Stimulated activated CD8-positive, alpha-beta memory T cell treated with anti-CD3 and anti-CD28 coated beads, Interleukin-7, amount 100 ng/mL, for 1 hour (primary cell): ENCODE measurements at places on chromosomes 6 and 20.

DNA sequence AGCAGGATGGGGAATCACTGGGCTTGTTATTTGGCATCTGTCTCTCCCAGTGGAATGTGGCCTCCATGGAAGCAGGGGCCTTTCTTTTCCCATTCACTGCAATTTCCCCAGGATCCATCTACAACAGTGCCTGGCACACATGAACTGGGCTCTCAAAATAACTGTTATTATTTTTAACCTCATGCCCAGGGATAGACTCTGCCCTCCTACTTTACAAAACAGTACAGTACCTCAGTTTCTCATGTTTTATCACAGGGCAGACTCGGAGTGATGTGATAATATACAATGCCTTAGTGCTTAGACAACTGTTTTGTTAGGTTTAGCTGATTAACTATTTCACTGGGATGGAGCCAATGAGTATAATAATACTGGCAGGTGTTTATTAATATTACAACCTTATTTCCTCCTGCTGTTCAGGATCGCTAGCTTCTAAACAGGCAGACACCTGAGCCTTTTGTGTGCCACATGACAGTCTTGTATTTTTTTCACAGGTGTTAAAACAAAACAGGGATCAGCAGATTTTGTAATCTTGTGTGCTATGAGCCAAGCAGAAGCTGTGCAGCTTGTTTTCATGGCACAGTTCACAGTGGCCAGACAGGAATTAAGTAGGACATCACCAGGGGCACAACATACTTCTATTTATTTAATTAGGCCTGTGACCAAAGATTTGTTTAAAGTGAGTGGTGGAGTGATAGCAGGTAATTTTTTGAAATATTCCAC is 157.7 kb upstream of the EYA4 start:
- DNase-seq, result no peak

DNA sequence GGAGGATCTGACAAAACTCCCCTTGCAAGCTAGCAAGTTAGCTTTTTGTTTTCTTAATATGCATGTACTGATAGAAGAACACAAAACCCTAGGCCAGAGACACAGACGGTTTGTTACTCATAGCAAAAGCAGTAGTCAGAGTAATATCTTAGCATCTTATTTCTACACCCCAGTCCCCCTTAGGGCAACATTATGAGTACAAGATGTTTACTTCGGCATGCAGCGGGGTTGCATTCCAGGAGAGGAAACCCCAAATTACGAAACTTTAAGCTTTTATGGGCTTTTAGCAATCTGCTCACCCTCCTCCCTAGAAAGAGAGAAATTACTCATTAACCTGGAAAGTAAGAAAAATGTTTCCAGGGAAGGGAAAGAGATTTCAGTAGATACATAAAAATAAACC is 1286.9 kb downstream of the EPHA7 start:
- DNase-seq, result no peak

DNA sequence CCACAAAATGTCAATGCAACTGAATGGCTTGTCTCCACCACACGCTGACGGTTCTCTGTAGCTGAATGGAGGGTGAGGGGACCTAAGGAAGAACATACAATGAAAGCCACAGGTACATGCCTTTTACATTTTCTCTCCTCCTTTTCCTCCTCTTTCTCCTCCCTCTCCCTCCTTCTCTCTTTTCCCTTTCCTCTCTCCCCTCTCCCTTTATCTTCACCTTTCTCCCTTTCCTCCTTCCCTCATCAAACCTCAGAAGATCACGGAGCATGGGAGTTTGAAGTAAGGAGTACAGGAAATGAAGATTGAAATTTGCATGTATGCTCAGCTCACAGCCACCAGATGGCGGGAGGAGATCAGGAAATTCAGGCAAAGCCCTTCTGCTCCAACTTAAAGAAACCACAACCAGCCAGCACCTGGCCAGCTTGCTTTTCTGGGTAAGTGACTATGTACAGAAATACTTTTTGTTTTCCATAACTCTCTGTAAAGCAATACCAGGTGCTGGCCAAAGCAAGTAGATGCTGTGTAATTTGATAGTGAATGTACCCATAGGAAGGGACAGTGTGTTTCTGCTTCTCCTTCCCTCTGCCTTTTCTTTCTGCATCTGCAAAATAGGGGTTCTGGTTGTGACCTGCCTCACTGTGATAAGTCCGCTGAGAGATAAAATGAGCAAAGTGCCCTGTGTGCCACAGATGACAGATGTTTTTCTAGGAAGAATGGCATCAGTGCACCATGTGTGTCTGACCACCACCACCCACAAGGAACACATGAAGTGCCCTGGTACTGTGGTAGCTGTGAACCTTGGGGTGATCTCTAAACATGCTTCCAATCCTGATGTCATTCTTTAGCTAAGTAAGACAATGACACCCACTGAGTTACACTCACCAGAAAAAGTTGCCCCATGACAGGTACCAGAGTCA is 18.6 kb upstream of the FOXO3 start:
- peak; percentile 29 for DNase-seq

GRCh38 chr6:141482796-141483597 is 649.7 kb upstream of the GJE1 start:
- no peak for DNase-seq

- DNase-seq, result no peak
These were observed 64.0 kb downstream of the JAG1 start for GRCh38 chr20:10609770-10610169.

GRCh38 chr6:42532038-42532669 is 31.7 kb upstream of the UBR2 start:
- DNase-seq, result no peak

DNA sequence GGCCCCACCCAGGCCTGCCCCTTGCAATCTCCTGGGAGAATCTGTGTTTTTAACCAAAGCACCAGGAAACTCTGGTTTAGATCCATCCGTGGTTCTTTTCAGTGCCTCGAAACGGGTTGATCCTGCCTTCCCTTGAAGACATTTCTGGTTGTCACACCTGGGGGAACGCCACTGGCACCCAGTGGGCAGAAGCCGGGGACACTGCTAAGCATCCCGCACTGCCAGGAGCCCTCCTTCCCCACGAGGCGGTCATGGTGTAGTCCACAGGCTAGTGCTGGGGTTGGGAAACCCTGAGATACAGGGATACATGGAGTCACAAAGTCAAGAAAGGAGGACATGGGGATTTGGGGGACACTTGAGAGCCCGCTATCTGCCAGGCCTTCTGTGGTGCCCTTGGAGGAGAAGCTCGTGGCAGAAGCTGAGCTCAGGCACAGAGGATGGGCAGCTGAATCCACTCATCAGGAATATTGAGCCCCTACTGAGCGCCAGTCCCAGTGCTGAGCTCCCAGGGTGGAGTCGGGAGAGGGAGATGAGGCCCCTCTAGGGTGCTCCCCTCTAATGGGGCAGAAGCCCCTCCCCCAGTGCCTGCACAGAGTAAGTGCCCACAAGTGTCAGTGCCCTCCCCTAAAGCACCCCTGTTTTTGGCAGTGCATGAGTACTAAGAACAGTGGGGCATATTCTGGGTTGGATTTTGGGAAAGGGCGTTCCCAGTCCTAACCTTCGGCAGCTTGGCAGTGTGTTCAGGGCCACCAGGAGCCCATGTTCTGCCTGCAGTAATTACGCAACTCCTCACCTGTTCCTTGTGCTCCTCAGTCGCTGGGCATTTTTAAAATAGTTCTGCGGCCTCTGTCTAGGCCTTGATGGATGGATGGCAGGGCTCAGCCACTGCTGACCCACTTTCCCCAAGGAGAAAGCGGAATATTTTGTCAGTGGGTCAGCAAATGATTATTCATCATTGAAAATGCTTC is 25.6 kb upstream of the PHACTR3 start:
- no peak for DNase-seq

- no peak for DNase-seq
These were observed 74.6 kb upstream of the TAB2 start for GRCh38 chr6:149242883-149243282.

GRCh38 chr20:11553603-11554002 is 364.1 kb upstream of the BTBD3 start:
- DNase-seq, result no peak

DNA sequence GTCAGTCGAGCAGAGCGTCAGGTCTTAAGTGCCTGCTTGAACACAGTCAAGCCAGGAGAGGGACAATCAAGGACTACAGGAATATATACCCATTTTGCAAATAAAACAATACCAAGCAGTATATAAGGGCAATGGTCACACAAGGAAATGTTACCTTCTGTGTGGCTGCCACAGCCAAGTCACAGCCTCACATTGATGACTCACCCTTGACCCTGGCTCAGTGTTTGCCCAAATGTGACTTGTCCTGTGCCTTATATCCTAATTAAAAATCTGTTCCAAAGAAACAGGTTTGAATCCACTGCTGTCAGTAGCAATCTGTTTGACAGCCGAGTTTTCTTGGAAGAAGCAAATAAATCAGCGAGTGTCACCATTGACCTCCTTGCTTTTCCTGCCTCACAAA is 34.3 kb downstream of the C6orf89 start:
- no peak for DNase-seq

DNA sequence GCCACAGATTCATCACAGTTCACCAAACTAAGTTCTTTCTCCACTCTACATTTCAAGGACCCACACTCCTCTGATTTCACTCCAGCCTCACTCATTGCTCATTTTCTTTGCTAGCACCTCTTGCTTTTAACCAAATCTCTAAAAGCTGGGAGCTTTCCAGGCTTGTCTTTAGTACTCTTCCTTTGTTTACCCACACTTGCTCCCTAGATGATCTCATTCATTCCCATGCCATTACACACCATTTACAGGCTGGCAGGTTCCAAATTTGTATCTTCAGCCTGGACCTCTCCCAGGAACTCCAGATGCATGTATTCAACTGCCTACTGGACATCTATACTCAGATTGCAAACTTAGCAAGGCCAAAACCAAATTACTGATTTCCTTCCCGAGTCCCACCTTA is 5.3 kb upstream of the GUCA1B start:
- no peak for DNase-seq

DNA sequence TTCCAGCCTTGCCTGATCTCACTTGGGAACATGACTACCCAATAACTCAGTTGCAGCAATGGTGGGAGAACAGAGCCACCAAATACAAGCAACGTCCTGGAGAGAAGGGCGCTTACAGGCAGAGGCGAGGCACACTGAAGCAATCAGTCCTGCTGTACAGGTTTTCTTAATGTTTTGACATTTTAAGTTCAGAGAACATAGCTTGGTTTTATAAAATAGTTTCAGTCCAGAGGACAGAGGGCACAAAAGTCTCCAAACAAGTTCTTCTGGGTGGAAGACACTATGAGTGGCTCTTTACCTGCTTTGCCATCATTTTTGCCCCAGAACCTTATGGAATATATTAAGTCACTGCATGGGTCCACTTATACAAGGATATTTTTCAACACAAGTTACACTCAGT is 103.4 kb upstream of the KCNG1 start:
- no peak for DNase-seq

GRCh38 chr20:48791014-48791413 is 36.8 kb downstream of the PREX1 start:
- no peak for DNase-seq

DNA sequence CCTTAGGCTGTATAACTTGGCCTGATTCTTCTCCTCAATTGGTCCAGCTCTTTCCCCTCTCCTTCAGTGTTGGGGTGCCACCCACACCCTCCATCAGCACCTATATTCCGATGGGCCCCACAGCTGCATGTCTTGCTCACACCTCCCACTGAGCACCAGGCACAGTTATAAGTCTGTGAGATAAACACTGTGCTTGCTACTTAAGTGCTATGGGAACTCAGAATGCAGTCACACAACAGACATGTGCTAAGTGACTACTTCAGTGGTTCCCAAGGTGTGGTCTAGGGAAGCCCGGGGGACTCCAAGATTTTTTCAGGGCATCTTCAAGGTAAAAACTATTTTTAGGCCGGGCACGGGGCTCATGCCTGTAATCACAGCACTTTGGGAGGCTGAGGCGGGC is 7.3 kb downstream of the ZC3H12D start:
- no peak for DNase-seq

GRCh38 chr6:2111162-2111677 is 134.2 kb downstream of the GMDS start:
- DNase-seq, result no peak

- no peak for DNase-seq
These were observed 31.1 kb upstream of the SSTR4 start for GRCh38 chr20:23003881-23004460.

- DNase-seq, result no peak
These were observed 126.5 kb downstream of the ZFAND3 start for GRCh38 chr6:37946057-37946456.

DNA sequence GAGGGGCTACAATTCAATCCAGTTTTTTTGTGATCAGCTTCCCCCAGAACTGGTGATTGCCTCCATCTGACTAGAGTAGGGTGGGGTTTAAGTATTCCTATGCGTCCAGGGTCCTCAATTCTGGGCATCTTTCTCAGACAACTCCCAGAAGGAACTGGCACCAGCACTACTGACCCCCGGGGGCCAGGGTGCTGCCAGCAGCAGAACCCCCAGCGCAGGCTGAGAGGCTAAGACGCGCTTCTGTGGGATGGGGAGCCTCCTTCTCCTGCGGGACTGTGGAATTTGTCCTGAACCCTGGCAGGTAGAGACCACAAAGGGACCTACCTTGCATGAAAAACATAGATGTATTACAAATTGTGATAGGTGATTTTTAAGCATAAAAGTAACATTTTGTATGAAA is 124.4 kb downstream of the PACRG start:
- DNase-seq, result no peak

GRCh38 chr6:112031960-112032359 is 21.9 kb upstream of the CCN6 start:
- DNase-seq, result no peak

DNA sequence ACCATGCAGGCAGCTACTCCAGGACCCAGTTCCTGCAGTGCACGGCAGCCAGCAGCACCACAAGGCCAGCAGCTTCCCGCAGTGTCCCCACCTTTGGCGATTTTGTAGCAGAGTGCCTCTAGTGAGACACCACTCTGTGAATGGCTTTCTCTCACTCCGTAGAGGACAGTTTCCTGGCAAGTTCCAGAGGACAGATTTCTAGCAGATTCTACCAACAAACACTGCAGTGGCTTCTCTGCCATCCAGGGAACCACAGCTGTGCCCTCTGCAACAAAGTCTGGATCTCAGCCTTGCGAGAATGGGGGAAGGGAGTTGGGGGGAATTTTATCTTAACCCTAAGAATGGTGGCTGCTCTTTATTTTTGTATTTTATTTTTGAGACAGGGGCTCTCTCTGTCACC is 28.7 kb downstream of the SNHG17 start:
- no peak for DNase-seq

- no peak for DNase-seq
These were observed 71.3 kb upstream of the EYA2 start for GRCh38 chr20:46823271-46823751.

- no peak for DNase-seq
These were observed 55.7 kb downstream of the SYTL3 start for GRCh38 chr6:158705386-158706126.

DNA sequence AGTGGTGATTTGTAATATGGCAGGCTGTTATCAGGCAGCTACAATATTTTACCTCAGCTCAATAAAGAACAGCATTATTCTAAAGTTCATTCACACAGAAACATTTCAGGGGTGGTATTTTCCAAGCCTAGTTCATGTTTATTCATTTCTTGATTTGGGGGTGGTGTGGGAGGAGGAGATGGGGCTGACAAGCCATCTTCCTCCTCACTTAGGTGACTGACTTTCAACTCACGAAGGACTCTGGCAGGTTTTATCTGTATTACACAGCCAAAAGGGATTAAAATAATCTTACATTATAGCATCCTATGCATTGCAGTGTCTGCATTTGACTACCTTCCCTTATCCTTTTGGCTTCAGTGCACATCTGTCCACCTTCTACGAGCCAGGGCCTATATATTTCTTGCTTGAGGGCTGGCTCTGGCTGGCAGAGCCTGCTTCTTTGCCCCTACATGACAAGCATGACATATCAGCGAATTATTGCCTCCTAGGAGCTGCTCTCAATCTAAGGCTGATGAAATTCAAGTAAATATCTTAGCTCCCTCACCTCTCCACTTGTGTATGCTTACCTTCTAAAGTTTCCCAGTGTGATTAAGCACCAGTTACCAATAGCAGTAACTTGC is 20.0 kb downstream of the KHDRBS2 start:
- DNase-seq, result no peak
